Right forelimb (tissue), 1 donor: ENCODE measurements at places on chromosomes 13 and 19.

GRCh38 chr13:68944272-68944671, 1163.4 kb upstream of the ATXN8OS start:
- no peak for DNase-seq

DNA sequence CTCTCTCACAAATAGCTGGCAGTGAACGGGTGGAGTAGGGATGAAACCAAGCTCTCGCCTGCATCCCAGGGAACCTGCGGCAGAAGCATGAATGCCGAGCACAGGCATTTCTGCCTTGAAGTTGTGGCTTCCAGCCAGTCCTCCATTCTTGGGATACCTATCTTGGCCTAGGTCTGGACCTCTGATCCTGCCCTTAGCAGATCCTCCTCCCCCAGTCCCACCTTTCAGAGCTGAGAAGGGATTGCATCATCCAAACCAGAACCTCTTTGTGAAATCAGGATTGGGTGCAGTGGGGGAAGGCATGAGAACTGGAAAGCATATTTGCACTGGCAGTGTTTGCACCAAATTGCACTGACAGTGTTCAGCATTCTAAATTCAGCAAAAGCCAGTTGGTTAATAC, 5.8 kb downstream of the ZNF780A start:
- no peak for DNase-seq

GRCh38 chr19:53600217-53600616, 31.6 kb upstream of the DPRX start:
- no peak for DNase-seq

- DNase-seq = no peak
Measured at GRCh38 chr19:15614507-15615379, at the start of gene CYP4F8. Gene CYP4F8, plus strand, starts transcription at chr19:15615218. Its CDS starts 399 bp downstream, at chr19:15615617.

- DNase-seq = no peak
Measured at GRCh38 chr19:54535601-54536000, 33.0 kb downstream of the LAIR2 start.
